DMS153 (cell line): ENCODE measurements at places on chromosomes 12 and 14.

GRCh38 chr14:92785667-92786426 is 8.3 kb upstream of the GOLGA5 start:
- no peak for DNase-seq

- no peak for DNase-seq
Measured at GRCh38 chr12:132159555-132160003, 15.3 kb downstream of the NOC4L start.

DNA sequence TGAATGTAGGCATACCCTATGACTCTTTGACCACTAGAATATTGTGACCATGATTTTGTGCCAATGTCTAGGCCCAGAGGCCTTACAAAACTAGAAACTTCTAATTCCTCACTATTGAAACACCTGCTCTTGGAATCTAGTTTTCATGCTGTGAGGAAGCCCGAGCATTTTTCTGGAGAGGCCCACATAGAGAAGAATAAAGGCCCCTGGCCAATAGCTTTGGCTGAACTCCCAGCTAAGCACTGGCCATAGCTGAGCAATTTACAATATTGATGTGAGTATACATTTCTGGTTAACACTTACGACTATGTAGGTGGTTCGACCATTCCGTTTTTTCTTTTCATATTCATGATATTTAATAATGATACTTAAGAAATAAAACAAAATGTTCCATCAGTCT is 190.3 kb downstream of the KCNH5 start:
- DNase-seq, result no peak

DNA sequence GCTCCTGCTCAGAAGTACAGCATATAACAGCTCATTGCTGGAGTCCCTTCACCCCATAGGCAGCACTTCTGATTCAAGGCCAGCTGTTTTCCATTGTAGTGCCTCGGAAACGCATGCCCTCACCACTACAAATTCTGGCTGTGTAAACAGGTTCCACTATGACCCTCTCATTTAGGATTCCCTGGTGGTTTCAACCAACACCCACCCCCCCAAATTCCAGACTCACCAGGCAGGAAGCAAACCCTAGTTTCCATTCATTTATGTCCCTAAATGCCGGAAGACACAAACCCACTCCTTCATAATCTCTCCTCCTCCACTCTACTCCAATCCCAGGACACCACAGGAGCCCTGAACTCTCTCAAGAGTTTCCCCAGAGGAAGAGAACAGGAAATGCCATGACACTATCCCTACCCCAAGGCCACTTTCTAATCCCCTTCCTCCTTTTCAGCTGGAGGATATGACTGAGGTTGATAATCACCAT is 75.9 kb upstream of the TMPO start:
- DNase-seq, result no peak

DNA sequence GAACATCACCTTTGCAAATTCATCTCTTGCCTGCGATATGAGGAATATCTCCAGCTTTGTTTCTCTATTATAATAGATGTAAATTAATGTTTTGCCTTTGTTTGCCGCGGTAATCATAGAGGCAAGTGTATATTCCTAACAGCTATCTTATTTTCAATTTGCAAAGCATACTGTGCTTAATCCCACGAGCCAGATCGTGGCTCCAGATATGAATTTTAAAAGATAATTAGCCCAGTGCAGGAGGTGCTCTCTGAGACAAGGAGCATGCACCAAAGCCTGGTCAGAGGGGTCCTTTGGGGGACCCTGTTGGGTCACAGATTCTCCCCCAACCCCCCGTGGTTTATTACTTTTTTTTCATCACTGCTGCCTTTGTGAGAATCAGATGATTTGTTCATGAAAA is 1087.5 kb downstream of the BCL11B start:
- no peak for DNase-seq

DNA sequence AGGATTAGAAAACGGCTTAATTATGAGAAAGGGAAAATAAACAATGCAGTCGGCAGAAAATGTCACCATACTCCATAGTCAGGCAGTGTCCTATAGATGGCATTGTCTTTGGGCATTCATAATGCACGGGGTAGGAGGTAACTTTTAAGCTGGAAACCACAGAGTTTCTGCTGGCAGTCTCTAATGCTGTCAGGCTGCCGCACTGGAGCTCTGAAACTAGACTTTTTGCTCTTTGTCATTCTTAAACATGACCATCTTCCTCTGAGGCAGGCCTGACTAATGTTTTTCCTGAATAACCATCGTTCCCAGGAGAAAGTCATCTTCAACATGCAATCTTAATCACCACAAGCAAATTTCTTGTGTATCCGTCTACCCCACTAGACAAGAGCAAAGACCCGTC is 108.8 kb downstream of the ETNK1 start:
- no peak for DNase-seq

DNA sequence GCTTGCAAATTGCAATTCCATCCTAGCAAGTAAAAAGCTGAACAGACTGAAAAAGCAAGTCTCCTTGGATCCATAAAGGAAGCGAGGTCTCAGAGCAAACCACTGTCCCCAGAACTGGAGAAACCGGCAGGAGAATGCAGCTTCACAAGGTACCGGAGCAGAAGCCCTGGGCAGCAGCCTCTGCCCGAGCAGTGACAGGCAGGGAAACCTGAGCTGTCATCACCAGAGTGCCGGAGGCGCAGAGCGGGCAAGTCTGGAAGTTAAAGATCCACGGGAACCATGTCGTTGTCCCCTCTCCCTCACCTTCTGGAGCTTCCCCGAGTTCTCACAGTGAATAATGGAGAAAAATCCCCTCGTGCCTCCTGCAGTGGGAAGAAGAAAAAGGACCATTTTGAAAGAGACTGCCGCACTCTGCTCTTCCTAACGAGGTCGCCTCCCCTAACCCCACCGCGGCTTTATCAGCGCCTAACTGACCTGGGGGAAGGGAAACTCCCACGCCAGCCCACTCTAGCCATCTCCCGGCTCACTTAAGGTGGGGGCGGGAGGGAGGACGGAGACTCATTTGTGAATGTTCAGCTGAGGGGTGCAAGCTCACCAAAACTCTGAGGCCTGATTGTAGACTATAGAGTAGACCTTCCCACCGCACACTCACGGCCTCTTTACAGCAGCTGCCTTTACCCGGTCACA is 27.8 kb downstream of the FBXL14 start:
- DNase-seq, result no peak

- DNase-seq, result no peak
Measured at GRCh38 chr12:109439181-109439580, 37.9 kb downstream of the KCTD10 start.

GRCh38 chr14:35295845-35296161 is 3.6 kb downstream of the PSMA6 start:
- no peak for DNase-seq

GRCh38 chr12:3717283-3717898 is 35.5 kb downstream of the CRACR2A start:
- DNase-seq, result no peak

GRCh38 chr14:26959972-26960660 is 362.3 kb upstream of the NOVA1 start:
- no peak for DNase-seq

DNA sequence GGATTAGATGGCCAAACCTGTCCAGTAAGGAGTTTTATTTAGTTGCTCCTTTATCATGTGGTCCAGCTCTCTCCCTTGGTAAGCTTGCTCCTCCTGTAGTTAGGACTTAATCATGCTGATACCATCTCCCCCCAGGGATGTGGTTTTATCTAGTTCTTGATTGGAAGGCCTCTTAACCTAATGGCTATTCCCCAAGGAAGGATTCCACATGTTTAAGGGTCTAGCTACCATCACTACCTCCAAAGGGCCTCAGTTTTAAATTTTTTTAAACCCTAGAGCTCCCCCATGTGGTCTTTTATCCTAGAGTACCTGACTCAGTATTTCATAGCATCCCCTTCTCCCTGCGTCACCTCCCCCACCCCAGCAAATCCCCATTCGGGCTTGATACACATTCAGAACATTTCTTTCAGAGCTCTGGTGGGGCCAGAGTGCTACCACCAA is 22.5 kb downstream of the MAP3K12 start:
- DNase-seq, result no peak

GRCh38 chr12:19464192-19464580 is 24.9 kb downstream of the AEBP2 start:
- no peak for DNase-seq

DNA sequence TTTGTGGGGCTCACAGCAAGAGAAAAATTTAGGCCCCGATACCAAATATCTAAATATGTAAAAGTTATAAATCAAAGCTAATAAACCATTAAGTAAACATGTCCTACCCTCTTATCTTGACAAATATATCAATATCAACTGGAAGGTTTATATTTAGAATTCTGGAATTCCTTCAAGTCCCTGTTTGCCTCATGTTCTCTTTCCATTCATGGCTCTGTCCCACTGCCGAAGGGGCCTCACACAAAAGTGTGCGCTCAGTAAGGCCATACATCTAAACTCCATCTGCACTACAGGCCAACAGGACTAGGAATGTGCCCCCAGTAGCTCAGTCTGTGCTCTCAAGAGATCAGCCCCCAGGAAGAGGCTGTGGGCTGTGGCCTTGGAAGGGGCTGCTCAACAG is 10.6 kb upstream of the ATP5MC2 start:
- DNase-seq, result no peak

GRCh38 chr12:29710104-29710503 is 73.6 kb downstream of the TMTC1 start:
- DNase-seq, result peak; percentile 67

DNA sequence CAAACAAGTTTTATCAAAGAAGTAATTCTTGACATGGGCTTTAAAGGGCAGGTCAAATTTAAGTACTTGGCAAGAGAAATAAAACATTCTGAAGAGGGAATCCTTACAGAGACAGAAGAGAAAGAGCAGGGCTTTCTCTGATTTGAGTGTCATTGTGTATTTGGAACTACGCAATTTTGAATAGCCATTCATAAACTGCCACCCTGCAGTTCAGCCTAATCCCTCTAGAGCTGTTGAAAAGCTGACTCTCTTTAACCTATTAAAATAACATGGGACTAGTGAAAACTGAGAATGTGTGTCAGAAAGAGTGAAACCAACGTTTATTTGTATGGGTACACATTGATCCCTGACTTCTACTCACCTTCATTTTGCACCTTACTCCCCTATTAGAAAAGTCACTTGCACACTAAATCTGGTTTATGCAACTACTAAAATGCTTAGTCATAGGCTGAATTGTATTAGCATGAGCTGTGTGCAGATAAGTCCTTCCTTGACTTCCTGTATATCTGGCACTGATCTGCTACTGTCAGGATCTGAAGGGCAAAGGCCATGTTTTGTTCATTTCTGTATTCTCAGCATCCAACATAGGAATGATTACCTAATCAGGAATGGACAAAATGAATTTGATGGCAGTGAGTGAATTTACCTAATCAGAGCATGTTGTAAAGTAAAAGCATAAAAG is 458.9 kb downstream of the NOVA1 start:
- peak; percentile 12 for DNase-seq

- no peak for DNase-seq
Measured at GRCh38 chr12:110661337-110661972, 27.5 kb downstream of the HVCN1 start.

- peak; percentile 37 for DNase-seq
Measured at GRCh38 chr12:109875572-109876131, 4.7 kb downstream of the GLTP start.

GRCh38 chr14:94460631-94461416 is 8.2 kb upstream of the SERPINA11 start:
- DNase-seq, result no peak

DNA sequence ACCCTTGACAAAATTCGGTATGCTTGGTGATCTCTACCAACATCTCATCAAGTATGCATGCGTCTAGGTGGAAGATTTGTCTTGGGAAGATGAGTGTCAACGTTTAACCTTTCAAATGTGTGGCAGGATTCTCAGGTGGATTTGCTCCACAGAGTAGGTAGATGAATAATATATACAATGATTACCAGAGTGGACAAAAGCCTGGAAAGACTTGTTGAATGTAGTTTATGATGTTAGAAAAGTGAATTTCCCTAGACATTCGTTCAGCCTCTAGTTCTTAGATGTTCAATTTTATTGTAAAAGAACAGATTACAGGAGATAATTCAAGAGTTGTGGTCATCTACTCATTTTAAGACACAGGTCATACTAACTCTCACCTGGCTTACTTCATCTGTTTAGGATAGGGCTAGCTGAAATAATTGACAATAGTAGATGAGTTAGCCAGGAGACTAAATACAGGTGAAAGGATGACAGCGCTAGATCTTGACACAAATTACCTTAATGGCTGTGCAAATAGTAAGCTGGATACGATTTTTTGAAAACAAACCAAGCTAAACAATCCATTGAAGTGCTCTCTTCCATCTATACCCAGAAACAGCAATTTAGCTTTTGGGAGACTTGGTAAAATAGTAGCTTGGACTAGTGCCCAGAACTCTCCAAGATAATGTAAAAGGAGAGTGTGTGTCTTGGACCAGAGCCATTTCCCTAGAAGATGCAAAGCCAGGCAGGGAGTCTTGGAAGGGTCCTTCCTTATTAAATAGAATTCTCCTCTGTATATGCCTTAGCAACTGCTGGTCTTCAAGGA is 168.0 kb downstream of the DACT1 start:
- peak; percentile 94 for DNase-seq

DNA sequence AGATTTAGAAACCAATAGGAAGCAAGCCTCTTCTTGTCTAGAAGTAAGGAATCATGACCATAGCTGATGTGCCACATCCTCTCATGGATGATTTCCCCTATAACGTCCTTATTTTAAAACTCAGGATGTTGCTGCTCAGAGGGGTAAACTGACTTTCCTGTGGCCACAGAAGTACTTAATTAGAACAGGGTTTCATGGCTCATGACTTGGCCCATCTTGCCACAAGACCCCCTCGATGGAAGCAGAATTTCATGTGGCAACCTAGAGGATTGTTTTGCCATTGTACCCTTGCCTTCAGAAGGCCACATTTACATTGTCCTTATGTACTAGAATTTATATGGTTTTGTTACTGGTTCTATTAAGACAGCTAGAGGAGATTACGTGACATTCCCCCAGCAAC is 173.5 kb upstream of the PELI2 start:
- DNase-seq, result no peak

DNA sequence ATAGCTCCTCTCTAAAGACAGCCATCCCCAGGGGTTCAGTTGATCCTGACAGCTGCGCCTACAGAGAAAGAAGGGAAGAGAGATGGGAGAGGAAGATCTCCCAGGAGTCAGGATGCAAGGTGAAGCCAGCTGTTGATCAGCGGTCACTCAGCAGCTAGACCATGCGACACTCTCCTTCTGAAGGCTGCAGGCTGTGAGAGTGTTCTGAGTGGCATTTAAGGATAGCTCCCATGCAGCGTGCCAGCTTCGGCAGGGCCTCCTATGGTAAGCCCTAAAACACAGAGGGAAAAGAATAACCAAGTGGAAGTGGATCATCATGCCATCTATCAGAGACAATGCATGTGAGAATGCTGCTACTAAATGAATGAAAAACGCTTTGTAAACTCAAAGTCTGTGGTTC is 197.9 kb upstream of the NUDT4 start:
- no peak for DNase-seq

GRCh38 chr12:66648033-66648735 is 30.7 kb downstream of the GRIP1 start:
- DNase-seq, result peak; percentile 34

DNA sequence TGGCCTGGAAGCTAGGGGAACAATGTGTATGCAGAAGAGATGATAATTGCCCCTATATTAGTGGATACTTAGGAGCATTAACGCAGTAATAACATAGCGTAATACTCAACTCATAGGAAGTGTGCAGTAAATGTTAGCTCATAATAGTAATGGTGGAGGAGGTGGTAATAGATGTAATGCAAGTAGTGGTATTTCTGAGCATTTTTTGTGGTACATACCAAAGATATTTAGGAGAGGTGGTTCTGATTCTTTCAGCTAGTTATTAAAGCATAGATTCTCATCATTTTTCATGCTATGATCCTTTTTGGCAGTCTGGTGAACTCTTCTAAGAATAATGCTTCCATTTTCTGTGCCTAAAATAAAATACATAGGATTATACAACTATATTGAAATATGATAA is 233.1 kb downstream of the PTPRO start:
- no peak for DNase-seq

GRCh38 chr12:82479511-82479910 is 121.2 kb downstream of the METTL25 start:
- no peak for DNase-seq
